Stimulated activated memory B cell treated with anti-CD40 and anti-IgM and Interleukin-4, amounts not matched to agents 10 μg/mL and 1 μg/mL and 100 μg/mL, for 72 hours (primary cell): ENCODE measurements at places on chromosomes 1 and 21.
A peak's percentile ranks its signal among the peaks of the same experiment; 100 is the strongest.

- no peak for ATAC-seq
Measured at GRCh38 chr1:186828611-186829454, at the start of gene PLA2G4A. Gene PLA2G4A (plus strand): TSS chr1:186828949. CDS start chr1:186854355, 25,406 bp downstream.

DNA sequence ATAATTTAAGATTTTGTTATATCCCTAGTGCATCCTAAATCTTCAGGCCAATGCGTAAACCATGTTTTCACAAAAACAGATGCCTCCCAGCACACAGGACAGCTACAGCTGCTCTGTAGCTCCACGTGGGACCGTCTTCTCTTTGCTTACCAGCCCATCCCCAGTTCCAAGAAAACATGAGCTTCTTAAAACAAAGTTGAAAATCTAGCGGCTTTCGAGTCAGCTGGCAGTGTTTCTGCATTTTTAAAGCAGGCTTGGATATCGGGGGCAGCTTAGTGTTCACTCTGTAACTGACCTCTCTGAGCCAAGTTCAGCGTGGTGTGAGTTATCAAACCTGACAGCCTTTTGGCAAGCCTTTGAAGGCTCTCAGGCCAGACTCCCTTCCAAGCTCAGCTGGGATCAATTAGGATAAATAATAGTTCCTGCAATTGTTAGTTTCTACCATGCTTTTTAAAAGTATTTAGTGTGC, 881.5 kb downstream of the LTN1 start:
- ATAC-seq, result no peak

DNA sequence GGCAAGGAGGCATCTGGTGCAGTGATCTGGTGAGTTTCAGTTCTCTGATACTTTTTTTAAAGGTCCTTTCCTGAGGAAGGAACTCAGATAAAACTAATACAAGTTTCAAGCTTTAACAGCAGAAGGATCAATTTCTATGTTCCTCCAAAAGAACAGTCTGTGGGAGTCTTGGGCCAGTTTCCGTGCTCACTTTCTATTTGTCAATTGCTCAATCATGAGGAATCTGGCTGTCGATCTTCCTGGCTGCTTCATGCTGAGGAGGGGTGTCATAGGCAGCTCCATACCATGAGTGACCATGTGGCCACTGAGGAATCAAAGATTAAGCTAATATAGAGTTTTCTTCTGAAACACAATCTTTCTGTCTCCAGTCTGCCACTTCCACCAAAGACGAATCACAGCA, 11.4 kb upstream of the TMEM125 start:
- ATAC-seq, result no peak

DNA sequence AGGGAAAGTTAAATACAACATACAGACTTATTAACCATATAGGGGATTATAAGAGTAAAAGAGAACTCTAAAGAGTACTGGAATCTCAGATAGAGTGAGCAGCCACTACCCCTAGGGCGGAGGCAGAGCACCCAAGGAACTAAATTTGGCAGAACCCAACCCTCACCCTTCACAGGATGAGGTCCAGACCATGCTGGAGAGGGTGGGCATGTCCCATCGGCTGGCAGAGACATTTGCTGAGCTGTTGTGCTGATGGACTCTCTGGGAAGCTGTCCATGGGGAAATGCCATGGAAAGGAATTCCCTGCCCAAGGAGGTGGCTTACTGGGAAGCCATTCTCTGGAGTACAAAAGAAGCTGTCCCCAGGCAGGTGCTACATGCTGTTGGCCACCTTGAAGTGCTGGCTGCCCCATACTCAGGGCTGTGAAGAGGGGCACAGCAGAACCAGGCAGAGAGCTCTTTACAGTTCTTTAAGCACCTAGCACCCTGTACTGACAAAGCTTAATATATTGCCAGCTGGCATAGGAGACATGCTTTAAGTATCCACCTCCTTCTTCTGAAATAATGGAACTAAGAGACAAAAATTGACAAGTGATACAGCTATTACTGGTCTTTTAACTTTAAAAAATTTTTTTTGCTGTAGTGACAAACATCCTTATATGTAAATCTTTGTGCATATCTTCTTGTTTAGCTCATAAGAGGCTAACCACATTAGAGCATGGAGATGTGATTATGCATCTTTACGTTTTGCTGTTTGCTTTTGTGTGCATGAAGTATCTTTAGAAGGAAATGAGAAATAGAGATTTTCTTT, 29.6 kb downstream of the TSNAX start:
- ATAC-seq, result no peak

GRCh38 chr1:224783006-224783651, 146.3 kb upstream of the DNAH14 start:
- ATAC-seq, result no peak

DNA sequence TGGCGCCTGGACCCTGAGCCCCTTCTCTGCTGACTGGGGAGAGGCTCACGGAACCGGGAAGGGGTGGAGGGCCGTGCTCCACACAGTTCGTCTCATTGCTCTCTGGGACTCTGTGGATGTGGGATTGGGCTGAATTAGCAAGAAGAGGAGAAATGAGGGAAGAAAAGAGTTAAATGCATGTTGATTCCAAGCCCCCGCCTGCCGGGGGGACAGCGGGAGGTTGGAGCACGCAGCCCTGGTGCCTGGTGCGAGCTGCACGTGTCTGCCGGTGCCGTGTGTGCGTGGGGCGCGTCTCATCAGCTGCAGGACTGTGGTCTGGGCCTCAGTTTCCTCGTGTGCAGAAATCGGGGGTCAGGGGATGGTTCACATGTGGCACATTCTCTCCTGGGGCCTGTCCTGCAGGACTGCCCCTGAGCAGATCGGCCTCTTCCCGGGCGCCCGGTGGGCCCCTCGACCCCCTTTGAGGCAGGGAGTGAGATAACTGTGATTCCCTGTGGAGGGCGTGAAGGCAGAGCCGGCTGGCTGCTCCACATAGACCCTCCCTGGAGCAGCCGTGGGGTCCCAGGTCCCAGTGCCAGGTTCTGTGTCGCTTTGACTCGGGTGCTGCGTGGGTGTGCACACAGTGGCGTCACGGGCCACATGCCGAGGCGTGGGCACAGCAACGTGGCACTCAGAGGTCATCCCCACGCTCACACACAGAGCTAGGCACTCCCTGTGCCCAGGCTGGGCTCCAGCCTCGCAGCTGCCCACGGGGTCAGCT, 11.4 kb downstream of the SAMD11 start:
- ATAC-seq, result no peak

DNA sequence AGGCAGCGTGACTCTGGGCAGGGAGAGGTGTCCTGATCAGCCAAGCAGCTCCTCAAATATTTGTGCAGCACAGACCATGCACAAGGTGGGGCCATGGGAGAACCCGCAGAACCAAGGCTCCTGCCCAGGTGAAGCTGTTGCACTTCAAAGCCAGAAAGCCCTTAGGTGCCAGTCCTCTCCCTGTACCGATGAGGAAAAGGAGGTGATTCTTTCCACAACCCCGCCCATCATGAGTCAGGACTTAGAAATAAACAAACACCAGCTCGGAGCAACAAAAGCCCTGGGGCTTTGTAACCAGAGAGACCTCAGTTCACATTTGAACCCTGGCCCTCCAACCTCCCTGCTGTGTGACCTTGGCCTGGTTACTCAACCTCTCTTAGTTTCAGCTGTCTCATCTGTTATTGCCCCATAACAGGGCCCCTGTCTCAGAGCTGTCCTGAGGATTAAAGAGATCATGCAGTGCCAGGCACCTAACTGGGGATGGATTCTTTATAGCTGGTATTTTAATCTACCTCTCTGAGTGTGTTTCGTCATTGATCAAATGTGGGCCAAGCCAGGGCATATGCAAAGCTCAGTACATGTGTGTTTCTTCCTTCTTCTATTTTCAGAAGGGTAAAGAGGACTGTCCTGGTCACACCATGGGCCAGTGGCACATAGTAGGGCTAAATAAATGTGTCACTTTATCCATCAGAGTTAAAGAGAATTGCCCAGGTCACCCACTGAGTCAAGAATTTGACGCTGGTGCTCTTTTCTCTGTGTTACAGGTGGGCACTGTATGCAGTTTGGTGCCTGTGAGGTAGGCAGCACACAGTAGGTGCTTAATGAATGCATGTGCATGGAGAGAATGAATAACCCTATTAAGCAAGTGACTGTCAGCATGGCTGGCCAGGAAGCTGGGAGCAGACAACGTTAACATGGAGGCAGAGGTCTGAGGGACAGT, 1.4 kb downstream of the LDLRAD1 start:
- no peak for ATAC-seq

GRCh38 chr1:35745124-35745730, 24.6 kb downstream of the CLSPN start:
- no peak for ATAC-seq

GRCh38 chr1:109877317-109877771, 33.3 kb upstream of the CSF1 start:
- ATAC-seq, result peak; percentile 79

GRCh38 chr1:59290193-59290949, 6.5 kb upstream of the FGGY start:
- ATAC-seq, result peak; percentile 85

DNA sequence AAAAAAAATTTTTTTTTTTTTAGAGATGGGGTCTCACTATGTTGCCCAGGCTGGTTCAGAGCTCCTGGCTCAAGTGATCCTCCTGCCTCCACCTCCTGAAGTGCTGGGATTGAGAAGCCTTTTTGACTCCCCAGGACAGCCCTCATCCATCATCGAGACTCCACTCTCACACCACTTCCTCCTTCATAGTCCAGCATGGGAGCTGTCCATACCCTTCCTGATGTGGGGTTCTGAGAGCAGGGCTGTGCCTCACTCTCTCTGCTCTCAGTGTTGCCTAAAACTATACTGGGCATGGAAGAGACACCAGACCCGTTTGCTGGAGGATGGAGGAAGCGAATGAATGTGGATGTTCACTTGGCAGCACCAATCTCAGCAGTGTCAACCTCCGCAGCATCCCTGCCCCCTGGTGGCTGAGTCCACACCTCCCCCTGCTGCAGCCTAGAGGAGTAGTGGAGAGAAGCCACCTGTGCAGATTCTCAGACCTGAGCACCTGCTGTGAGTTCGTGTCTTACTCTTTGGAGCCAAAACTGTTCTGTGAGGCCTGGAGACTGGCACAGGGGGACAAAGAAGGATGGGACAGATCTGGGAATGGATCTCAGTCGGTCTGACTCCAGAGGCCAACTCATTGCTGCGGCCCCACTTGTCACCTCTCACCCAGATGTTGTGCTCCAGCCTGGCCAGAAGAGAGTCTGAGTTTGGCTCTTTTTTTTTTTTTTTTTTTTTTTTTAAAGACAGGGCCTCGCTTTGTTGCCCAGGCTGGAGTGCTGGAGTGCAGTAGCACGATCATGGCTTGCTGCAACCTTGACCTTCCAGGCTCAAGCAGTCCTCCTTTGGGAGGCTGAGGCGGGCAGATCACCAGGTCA, 17.7 kb downstream of the TINAGL1 start:
- ATAC-seq, result peak; percentile 85
